ENCODE measurements at places on chromosomes 5 and 9.

- DNase-seq: no peak
Measured at GRCh38 chr9:365436-365835, 150.8 kb downstream of the DOCK8 start.

GRCh38 chr5:92206681-92207080 lies 823.6 kb upstream of the ARRDC3 start:
- DNase-seq: no peak

- DNase-seq: no peak
Measured at GRCh38 chr5:178651046-178651810, 24.4 kb upstream of the CLK4 start.

- no peak for DNase-seq
Measured at GRCh38 chr5:127525181-127525580, 7.7 kb downstream of the PRRC1 start.

- no peak for DNase-seq
Measured at GRCh38 chr9:19976226-19976625, 187.4 kb upstream of the SLC24A2 start.

All from NCI-H1092 (cell line).